ENCODE measurements at places on chromosomes 3 and 15. TPM values are rescaled to one million over a fixed set of nuclear protein-coding genes. Genes with fewer than 3 reads are reported as not detected.

PEAK1 gene
- total RNA-seq: 147 TPM

ISL2 gene
- total RNA-seq: not detected

DNA sequence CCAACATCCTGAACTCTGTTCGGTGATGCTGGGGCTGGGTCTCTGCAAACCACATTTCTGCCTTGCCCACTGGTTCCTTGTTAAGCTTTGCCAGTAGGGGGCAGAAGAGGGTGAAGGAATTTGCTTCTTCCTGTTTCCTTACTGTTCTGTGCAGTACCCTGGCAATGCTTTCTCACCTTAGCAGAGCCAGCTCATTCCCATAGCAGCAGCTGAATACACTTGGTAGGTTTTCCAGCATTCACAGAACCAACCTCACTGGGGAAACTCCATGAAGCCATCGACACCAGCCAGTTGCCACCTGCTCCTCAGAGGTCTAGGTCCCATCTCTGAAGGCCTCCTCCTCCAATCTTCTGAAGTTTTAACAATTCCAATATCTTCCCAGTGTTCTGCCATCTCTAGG lies 308.4 kb downstream of the PDCD6IP start:
- H3K36me3 ChIP-seq: no peaks in the 10 kb centered on the region
- no peaks in the 10 kb centered on the region for H3K27me3 ChIP-seq
- no peaks in the 10 kb centered on the region for H3K4me1 ChIP-seq

DNA sequence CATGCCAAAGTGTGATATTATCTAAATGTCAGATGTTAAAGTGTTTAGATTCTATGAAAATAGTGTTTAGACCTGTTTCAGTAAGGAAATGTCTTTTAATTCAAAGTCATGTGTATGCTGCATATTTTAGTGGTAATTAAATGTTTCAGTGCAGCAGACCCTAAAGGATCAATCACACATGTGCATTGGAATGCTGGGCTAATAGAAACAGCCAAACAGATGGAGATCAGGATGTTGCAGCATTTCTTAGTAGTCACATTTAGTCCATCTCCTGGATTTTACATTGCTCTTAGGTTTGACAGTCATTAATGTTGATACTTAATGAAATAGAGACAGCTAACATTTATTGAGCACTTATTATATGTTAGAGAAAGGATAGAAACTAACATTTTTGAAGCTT lies 18.5 kb downstream of the SPRED1 start:
- no peaks in the 10 kb centered on the region for H3K27me3 ChIP-seq
- H3K36me3 ChIP-seq: no peaks in the 10 kb centered on the region
- DNase-seq: no peak
- H3K27ac ChIP-seq: no peak overlapping the region

GRCh38 chr3:189169728-189170127 lies 2.0 kb upstream of the TPRG1 start:
- DNase-seq: no peak
- no peaks in the 10 kb centered on the region for H3K36me3 ChIP-seq
- no peak overlapping the region for H3K4me3 ChIP-seq
- no peak overlapping the region for H3K27ac ChIP-seq

DNA sequence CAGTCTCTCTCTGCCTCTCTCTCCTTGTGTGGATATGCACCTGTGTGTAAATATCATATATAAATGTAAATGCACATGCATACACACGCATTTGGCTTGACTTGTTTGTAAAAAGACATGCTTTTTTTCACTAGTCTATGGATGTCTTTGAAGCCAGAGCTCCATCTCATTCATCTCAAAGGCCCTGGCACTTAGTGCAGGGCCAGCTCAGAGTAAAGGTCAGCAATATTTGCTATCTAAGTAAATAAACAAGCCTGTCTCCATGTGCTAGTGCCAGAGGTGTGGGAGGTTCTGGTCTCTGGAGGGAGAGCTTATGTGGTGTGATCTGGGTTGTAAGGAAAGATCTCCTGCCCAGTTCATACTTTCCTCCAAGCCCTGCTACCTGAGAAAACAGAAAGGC lies 5.6 kb downstream of the CLSTN2 start:
- H3K27me3 ChIP-seq: peaks cover 22% of the 10 kb centered on the region
- H3K4me3 ChIP-seq: no peak overlapping the region
- no peak for DNase-seq
- no peaks in the 10 kb centered on the region for H3K36me3 ChIP-seq
- peaks cover 7% of the 10 kb centered on the region for H3K4me1 ChIP-seq
- no peak overlapping the region for H3K27ac ChIP-seq

Data from lung (tissue), 17 donors.